ENCODE measurements at places on chromosomes 4 and X.

- no peak for DNase-seq
Measured at GRCh38 chr4:177596991-177597390, 154.8 kb upstream of the AGA start.

DNA sequence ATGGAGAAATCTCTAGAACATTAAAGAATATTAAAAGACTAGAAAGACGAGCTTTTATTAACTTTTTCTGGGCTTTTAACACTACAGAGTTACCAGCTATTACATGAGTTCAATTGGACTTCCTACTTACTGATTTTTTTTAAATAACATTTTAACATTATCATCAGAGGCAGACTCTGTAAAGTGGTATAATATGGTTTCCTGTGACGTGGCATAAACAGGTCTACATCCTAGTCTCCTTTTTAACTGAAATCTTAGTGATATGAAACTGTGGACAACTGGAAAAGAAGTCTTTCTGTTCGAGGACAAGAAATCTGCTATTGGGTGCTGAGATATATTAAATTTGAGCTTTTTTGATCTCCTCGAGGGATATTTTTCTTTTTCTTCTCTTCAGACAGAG, 48.7 kb upstream of the ABCG2 start:
- DNase-seq = no peak

GRCh38 chr4:187019896-187020295, 296.2 kb upstream of the FAT1 start:
- peak; percentile 29 for DNase-seq

GRCh38 chr4:87018753-87019152, 83.9 kb downstream of the AFF1 start:
- DNase-seq = no peak

GRCh38 chrX:32599156-32599555, 612.2 kb downstream of the DMD start:
- DNase-seq = no peak

DNA sequence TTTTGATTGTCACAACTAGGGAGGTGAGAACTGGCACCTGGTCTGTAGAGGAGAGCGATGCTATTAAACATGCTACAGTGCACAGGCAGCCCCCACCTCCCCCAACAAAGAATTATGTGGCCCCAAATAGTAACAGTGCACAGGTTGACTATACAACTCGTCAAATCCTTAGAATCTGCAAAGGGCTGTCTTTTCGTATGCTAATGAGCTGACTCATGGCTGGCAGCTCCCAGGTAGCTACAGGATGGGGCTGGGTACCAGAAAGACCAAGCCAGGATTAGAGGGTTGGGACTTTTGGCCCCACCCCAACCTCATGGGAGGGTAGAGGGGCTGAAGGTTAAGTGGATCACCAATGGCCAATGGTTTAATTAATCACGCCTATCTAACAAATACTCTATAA, 104.7 kb upstream of the SORBS2 start:
- DNase-seq = no peak
